ENCODE measurements at places on chromosomes 5 and 9.

- DNase-seq: no peak
These were observed 227.8 kb upstream of the TRPM3 start for GRCh38 chr9:71349218-71349617.

GRCh38 chr5:14269395-14269794, 126.3 kb downstream of the TRIO start:
- DNase-seq: peak; percentile 78

GRCh38 chr5:88140396-88140855, 128.2 kb downstream of the TMEM161B start:
- DNase-seq: no peak

- peak; percentile 75 for DNase-seq
These were observed 389.1 kb downstream of the ENC1 start for GRCh38 chr5:74251141-74252035.

- DNase-seq: no peak
These were observed 3.6 kb downstream of the DNAJC18 start for GRCh38 chr5:139435676-139436075.

GRCh38 chr5:113255105-113255504, 179.7 kb downstream of the TSSK1B start:
- DNase-seq: no peak

DNA sequence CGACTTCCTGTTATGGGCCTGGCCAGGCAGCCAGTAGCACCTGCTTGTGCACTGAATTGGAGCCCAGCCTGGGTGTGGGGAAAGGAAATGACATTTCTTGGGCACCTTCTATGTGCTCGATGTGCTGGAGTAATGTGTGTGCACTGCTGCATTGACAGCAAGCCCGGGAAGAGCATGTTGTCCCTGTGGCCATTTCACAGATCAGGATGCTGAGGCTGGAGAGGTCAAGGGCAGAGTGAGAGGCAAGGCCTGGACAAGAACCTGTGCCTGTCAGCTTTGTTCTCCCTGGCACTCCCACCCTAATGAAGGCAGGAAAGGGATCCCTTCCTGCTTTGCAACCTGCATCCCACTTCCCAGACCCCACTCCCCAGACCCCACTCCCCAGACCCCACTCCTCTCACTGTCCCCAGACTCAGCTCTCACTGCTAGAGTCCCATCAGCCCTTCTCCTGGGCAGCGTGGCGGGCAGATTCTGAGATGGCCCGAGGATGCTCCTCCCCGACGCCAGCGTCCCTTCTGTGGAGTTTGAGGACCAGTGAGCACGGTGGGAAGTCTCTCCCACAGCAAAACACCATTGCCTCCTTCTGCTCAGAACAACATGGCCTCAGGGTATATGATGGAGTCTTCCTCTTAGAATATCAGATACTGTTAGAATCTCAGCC, 49.6 kb downstream of the BARX1 start:
- no peak for DNase-seq

DNA sequence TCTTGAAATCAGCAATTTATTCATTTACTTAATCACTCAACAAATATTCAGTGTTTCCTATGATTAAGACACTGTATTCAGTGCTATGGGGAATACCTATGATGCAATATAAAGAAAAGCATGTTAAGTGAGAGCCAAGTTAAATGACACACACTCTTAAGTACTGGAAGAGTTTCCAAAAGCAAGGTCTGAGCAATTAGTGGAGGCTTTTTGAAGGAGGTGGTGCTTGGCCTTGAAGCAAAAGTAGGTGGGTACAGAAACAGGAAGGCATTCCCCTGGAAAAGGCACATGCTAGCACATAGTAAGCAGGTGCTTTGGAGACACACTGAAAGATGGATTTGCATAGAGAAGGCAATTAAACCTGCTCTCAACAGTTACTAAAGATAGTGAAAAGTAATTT, 4.0 kb downstream of the TSLP start:
- DNase-seq: no peak

DNA sequence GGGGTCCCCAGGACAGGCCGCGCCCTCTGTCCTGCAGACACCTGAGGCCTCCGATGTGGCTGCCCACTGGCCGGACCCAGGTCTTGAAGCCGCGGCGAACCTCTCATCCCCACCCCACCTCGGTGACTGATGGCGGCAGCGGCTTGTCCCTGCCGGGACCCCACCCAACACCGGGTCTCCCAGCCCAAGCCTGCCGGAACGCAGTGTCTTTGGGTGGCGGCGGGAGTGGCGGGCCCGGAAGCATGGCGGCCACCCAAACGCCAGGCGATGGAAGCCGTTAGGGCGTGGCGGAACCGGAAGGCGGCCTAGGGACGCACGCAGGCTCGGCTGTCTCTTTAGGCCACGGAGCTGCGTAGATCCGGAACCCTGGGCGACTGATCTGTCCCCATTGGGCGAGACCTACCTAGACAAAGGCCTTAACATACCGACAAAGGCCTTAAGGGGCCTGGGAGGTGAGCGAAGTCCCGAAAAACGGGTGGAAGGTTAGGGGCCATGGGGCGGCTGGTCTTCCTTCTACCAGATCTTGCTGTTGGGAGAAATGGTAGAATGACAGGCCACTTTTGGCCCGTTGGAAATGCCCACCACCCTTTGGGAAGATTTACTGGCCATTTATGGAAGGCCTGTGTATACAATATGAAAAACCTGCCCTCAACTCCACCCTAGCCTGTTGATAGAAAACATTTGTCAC, 94.6 kb upstream of the SMC2 start:
- DNase-seq: no peak

- DNase-seq: no peak
These were observed 111.7 kb upstream of the NEK6 start for GRCh38 chr9:124146031-124146561.

DNA sequence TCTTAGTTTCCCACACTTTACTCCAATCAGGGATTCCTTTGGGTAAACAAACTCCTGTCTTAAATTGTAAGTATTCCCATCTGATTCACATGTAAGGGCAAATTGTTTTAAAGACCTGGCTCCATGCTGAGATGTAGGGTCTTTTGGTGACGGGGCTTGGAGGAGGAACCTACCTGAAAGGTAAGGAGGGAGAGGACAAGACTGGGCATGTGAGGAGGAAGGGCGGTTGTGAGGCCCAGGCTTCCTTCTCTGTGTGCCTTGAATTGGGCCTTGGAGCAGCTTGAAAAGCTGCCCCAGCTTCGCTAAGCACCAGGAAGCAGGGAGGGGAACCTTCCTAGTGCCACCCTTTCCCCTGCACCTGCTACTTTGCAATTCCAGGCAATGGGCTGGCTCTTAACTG, 86.8 kb downstream of the C9orf152 start:
- DNase-seq: no peak

- DNase-seq: no peak
These were observed 230.1 kb downstream of the PAX5 start for GRCh38 chr9:36803961-36804360.

DNA sequence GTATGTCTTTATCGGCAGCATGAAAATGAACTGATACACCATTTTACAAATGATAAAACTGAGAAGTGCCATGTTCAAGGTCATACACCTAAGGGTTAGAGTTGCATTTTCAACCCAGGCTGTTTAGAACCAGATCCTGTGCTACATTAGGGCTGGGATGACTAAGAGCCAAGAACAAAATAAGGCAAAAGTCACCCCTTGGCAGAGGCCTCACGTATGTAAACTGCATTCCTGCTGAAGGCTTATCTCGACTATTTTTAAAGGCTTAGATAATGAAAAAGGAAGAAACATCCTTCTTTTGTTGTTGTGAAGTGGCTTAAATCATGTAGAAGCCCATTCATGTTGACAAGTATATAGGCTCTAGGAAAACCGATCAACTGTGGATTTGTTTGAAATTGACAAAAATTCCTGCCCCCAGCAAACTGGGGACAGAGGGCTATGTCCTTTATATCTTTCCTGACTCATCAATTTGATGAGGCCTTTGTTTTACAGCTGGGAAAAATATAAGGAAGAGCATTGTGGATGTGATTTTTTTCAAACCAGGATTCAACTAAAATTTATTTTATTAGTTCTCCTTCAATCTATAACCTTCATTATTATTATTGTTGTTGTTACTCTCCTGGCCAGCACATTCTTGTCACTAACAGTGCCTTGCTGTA, 196.5 kb downstream of the SNX18 start:
- no peak for DNase-seq

DNA sequence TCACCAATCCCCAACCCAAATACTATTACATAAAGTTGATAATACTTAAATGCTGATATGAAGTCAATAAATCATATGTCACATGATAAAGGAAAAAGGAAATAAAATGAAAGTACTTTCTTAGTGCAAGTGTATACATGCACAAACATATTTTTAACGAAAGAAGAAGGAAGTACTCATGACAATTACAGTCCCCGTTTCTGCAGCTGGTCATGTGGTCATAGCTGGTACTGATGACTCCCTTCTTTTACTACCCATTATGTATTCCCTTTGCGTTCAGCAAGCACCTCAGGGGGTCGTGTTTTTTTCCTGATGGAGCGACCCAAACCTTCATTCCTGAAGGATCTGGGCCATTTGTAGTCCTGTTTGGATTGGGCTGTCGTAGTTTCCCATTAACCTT, 27.3 kb downstream of the CENPP start:
- no peak for DNase-seq

- no peak for DNase-seq
These were observed 18.1 kb downstream of the GCNT4 start for GRCh38 chr5:75034137-75034739.

DNA sequence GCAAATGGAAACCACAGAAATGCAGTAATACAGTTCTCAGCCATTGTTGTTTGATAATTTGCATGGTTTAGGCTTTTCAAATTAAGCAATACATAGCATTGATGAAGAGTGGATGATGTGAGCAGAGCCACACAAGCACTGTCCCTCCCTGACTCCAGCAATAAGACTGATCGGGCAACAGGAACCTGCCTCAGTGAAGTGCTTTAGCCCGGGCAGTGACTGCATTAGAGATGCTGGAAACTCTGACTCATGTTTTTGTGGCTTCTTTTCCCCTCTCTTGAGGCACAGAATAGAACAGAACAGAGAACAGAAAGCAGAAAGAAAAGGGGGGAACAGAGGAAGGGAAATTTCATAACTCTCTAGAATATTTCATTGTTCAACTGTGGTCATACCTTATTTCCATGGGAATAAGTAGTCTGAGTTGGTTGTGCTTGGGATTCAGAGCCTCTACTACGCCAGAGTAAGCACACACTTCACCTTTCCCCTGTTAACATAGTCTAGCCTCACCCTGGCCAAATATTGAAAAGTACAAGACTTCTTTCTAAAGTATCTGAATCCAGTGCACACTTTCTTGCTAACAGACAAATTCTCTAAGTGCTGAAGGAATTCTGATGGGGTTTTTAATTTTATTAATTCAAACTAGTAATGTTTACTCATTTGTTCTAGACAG, 164.8 kb upstream of the VCAN start:
- DNase-seq: no peak

- no peak for DNase-seq
These were observed 31.5 kb upstream of the SEMA4D start for GRCh38 chr9:89529243-89530035.

- DNase-seq: no peak
These were observed 28.9 kb downstream of the YIPF5 start for GRCh38 chr5:144141585-144141984.

- no peak for DNase-seq
These were observed 110.5 kb downstream of the CACNA1B start for GRCh38 chr9:137988051-137988450.

DNA sequence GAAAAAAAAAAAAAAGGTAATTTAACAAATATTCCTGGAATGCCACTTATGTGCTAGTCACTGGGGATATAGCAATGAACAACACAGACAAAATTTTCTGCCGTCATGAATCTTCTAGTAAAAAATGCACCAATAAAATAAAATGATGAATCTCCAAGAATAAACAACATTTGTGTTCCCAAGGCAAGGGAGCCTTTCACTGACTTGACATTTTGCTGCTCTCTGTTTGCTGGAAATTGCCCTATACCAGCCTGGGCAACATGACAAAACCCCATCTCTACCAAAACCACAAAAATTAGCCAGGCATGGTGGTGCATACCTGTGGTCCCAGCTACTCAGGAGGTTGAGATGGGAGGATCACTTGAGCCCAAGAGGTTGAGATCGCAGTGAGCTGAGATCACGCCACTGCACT, 64.5 kb upstream of the ERBIN start:
- DNase-seq: no peak

DNA sequence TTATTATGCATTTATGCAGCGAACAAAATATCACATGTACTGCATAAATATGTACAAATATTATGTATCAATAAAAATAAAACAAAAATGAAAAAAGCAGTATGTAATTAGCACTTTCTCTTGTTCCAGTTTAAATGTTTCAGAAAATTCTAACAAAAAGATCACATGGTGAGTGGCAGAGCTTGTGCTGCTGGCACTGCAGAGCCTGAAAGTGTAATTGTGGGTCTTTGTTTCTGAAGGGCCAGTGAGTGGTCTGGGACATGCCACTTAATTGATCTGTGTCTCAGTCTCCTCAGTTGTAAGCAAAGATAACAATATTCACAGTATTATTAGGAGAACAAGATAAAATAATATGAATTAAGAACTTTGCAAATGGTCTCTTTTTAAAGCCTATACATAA, 39.5 kb upstream of the RAI14 start:
- DNase-seq: no peak

- DNase-seq: no peak
These were observed 2.8 kb downstream of the SHC3 start for GRCh38 chr9:89175828-89176261.

- DNase-seq: no peak
These were observed 63.6 kb downstream of the ADAMTS2 start for GRCh38 chr5:179281694-179282093.

DNA sequence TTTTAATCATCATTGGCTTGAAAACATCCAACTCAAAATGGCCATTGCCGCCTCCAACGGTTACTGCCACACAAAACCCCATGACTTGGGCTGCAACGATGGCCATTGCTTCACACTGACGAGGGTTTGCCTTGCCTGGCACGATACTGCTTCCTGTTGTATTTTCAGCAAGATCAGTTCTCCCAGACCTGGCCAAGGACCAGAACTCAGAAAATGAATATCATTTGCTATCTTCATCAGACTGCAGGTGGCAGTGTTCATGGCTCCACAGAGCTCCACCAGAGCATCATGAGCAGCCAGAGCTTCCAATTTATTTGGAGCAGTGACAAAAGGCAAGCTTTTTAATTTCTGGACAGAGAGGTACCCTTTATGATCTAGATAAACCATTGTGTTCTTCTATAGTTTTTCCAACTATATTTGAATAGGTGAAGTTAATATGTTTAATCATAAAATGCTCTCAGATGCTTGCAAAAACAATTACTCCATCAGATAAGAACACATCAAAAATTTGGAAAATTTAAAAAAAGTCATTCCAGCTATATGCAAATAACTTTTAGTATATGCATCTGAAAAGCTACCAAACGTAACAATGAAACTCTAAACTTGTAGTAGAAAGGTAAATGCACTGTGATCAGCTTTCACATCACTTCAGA, 10.4 kb downstream of the AMACR start:
- DNase-seq: peak; percentile 43

DNA sequence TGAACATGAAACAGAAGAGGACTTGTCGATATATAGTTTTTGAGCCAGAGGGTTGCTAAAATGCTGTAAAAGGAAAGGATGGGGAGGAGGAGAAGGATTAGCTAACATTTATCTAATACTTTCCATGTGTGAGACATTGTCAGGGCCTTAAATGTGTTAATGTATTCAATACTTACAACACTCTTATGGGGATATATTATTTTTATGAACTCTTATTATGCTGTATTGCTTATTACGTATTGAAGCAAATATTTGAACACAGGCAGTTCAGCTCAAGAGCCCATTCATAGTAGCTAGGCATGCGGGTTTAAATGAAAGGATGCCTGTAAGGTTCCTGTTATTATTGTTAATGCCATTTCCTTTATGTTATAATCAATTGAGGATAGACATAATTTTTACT, 391.5 kb downstream of the CCDC171 start:
- no peak for DNase-seq
